Left hindlimb (tissue), 1 donor: ENCODE measurements at places on chromosomes 3 and 15.
A peak's percentile ranks its signal among the peaks of the same experiment; 100 is the strongest.

GRCh38 chr3:55297706-55298105, 189.4 kb downstream of the WNT5A start:
- DNase-seq: no peak

DNA sequence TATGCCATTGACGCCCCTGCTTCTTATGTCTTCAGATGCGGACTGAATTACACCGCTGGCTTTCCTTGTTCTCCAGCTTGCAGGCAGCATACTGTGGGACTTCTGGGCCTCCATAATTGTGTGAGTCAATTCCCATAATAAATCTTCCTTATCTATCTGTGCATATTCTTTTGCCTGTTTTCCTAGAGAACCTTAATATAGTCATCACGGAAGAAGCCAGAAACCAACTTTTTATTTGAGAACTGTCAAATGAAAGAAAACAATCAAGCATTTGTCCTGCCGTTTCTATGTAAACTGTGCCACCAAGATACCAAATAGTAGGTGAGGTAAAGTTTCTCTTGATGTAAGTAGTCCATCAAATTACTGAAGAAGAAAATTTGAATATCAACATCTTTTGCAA, 51.8 kb upstream of the B3GALNT1 start:
- DNase-seq: no peak

- DNase-seq: peak; percentile 64
These were observed 3.9 kb downstream of the GATA2 start for GRCh38 chr3:128488991-128489673.

DNA sequence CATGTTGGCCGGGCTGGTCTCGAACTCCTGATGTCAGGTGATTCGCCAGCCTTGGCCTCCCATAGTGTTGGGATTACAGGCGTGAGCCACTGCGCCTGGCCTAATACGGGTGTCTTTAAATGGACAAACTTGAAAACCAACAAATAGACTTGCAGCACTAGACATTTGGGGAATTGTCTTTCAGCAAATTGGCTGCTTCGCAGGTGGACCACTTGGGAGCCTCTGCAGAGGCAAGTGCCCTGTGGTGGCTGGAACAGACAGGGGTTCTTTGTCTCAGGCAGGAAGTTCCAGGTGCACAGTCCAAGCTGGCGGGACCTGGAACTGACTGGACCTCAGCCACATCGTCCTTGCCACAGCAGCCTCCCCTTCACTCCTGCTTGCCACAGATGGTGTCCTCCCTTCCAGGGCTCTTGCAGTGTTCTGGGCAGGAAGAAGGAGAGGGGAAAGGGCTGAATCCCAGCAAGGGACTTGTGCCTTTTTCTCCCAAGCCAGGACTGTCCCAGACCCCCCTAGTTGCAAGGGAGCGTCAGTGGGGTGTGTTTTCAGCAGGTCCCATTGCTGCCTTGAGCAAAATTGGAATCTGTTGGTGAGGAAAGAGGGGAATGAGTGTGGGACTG, 94.3 kb downstream of the TBC1D2B start:
- no peak for DNase-seq

GRCh38 chr3:169118666-169119370, 544.7 kb downstream of the MECOM start:
- DNase-seq: no peak

GRCh38 chr15:66237513-66238235, 15.9 kb downstream of the MEGF11 start:
- DNase-seq: no peak

- no peak for DNase-seq
These were observed 26.5 kb upstream of the CP start for GRCh38 chr3:149247929-149248691.

- no peak for DNase-seq
These were observed 667.4 kb downstream of the NTRK3 start for GRCh38 chr15:87589134-87589533.

- DNase-seq: no peak
These were observed 110.6 kb downstream of the MAGI1 start for GRCh38 chr3:65928110-65928509.

GRCh38 chr15:101262551-101262950, 10.7 kb upstream of the CHSY1 start:
- DNase-seq: no peak

- no peak for DNase-seq
These were observed 140.6 kb upstream of the BHLHE40 start for GRCh38 chr3:4838621-4839022.

- DNase-seq: no peak
These were observed 851 bp downstream of the AP2M1 start for GRCh38 chr3:184175506-184175905.

DNA sequence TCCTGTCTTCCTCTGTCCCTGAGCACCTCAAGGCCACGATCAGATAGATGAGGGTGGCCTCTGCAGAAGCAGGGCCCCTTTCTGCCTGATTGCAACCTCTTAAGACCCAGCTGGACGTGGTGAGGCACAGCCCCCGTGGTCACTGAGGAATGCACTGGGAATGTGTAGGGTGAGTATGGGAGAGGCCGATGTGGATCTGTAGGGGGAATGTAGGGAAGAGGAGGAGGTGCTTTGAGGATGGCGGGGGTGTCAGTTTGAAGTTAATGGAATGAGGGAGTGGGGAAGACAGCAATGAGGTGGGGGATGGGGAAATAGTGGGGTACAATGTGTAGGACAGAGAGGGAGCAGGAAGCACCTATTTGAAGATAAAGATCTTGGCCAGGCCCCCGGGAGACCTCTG, 785 bp upstream of the IQCF5 start:
- no peak for DNase-seq

- no peak for DNase-seq
These were observed 5.7 kb upstream of the POPDC2 start for GRCh38 chr3:119665954-119666559.

- no peak for DNase-seq
These were observed 239.3 kb downstream of the CPNE4 start for GRCh38 chr3:131795390-131796090.
